Cortex of kidney (tissue), 1 donor: ENCODE measurements at places on chromosomes 16 and 17.

- DNase-seq, result no peak
Observed at GRCh38 chr17:71380535-71380934, 740.3 kb upstream of the SOX9 start.

DNA sequence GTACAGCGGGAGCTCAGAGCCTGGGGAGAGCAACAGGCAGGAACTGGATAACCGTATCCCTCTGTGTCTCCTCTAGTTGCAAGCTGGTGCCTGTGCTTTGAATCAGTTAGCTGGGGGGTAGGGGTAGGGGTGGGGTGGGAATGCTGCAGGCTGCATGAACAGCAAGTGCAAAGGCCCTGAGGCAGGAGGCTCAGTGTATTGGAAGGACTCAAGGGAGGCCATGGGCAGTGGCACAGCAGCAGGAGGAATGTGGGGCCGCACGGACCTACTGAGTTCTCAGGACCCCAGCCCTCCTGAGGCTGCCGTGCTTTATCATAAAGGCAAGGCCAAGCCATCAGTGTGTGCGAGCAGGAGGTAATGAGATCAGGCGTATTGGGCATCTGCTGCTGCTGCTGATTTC, 3.3 kb downstream of the KATNB1 start:
- DNase-seq, result no peak

GRCh38 chr16:62034231-62035114, 1.8 kb downstream of the CDH8 start:
- DNase-seq, result no peak

DNA sequence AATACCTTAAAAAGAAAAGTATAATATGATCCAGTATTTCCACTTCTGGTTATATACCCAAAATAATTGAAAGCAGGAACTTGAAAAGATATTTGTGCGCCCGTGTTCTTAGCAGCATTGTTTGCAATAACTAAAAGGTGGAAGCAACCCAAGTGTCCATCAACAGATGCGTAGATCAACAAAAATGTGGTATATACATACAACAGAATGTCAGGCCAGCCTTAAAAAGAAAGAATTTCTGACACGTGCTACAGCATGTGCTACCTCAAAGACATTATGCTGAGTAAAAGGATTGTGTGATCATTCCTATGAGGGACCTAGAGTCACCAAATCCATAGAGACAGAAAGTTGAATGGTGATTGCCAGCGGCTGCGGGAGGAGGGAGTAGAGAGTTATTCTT, 133.1 kb downstream of the SPECC1 start:
- DNase-seq, result no peak

- DNase-seq, result no peak
Observed at GRCh38 chr17:28634206-28634865, 10.6 kb downstream of the BLTP2 start.

- no peak for DNase-seq
Observed at GRCh38 chr17:60659156-60659555, 18.5 kb upstream of the BCAS3 start.

- no peak for DNase-seq
Observed at GRCh38 chr17:63996430-63997182, 1.5 kb upstream of the PRR29 start.

DNA sequence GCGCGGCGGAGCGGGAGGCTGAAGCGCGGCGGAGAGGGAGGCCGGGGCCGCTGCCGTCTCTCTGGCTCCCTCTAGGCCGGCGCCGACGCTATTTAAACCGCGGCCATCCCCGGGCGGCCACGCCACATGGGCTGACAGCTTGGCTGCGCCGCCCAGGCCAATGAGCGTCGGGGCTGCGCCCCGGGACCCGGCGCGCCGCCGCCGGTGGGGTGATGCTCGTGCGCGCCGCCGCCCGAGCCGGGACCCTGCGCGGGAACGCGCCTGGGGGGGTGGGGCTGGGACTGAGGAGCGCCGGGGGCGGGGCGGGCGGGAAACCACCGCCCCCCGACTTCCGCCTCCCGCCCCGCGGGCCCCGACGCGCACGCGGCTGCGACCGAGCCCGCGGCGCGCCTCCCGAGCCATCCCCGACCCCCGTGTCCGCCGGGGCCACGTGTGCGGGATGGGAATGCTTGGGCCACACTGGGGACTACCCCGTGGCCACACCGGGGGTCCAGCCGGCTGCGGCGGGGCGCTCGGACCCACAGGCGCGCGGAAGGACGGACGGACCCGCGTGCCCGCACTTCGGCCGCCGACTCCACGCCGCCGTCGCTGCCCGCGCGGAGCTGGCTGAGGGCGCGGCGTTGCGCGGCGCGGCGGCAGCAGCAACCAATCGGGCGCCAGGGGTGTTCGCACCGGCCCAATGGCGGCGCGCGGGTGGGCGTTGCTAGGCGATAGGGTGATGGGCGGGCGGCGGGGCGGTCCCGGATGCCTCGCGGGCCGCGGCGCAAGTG, at the start of gene FASN:
TSS of gene FASN (minus strand) at position 68 of the 770 bp plus-strand sequence. CDS start 1,791 bp downstream, outside the sequence.
- no peak for DNase-seq

DNA sequence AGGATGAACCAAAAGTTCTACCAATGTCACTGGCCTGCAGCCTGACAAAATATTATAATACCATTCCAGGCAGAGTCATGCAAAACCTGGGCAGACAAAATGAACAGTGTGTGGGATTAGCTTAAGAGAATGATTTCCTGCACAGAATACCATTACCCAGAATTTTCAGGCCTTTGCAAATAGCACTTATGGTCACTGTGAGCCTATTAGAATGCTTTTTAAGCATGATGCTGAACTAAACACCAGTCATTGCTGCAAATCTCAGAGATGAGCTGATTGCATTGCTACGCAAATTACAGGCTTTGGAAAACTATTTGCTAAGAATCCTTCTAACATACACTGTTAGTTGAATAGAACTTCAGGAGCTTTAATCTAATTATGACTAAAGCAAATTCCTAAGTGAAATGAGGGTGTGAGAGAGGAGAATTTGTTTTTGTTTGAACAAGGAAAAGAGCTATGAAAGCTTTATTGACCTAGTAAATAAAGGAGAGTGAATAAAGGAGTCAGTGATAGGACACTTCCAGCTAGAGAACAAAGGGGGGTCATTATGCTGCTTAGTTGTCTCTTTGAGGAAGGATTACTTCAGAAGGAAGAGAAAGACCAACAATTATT, 398.8 kb downstream of the HS3ST3B1 start:
- no peak for DNase-seq

DNA sequence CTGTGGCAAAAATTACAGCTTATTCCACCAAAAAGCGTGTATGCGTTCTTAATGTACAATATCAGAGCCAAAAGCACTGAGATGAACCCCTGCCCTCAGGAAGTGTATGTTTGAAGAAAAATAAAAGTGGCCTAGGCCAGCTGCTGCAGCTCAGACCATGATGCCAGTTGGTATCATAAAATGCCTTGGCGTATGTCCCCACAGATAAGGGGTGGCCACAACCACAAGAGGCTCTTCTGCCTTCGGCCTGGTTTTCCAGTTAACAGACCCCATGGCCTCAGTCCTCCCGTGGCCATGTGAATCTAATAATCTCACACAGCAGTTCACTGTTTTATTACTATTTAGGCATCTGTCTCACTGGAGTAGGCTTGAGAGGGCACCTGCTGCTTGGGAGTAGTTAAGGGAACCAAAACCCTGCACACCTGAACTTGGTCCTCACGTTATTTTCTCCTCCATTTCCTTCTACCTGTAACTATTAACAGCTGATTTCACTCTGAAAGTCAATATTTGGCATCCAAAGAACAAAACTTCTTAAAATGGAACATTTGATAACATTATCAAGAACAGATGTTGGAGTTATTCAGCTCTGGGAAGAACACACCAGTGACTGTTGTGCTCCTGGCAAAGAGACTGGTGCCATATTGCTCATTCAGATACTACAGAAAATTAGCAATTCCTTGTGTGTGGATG, 34.8 kb upstream of the ERN1 start:
- DNase-seq, result no peak

- DNase-seq, result no peak
Observed at GRCh38 chr16:20385844-20386832, 18.4 kb downstream of the PDILT start.

DNA sequence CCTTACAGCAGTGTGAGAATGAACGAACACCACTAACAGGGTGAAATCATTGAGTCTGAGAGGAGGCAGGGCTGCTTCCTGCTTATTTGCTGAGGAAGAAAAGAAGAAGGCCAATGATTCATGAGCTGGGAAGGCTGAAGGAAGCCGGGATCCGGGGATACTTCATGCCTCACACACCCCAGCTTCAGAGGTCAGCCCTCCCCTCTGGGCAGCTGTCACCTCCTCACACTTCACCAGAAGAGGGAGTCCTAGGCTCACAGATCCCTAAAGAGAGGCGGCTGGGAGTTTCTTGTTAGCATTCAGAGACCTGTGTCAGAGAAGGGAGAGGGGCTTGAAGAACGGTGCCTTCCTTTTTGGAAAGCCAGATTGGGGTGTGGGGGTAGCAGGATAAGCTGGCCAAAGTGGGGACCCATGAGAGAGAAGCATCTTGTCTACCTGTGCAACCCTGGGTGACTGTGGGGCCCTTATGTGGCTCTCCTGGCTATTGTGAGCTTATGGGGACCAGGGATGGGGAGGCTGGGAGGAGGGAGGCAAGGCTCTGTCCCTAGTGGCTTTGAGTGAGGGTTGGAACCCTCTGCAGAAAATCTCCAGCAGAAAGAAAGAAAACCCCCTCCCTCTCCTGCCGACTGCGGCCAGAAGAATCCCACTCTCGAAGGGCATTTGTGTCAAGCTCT, 94.6 kb downstream of the RGS9 start:
- DNase-seq, result no peak

- DNase-seq, result no peak
Observed at GRCh38 chr17:17096438-17097178, 54.4 kb downstream of the MPRIP start.

DNA sequence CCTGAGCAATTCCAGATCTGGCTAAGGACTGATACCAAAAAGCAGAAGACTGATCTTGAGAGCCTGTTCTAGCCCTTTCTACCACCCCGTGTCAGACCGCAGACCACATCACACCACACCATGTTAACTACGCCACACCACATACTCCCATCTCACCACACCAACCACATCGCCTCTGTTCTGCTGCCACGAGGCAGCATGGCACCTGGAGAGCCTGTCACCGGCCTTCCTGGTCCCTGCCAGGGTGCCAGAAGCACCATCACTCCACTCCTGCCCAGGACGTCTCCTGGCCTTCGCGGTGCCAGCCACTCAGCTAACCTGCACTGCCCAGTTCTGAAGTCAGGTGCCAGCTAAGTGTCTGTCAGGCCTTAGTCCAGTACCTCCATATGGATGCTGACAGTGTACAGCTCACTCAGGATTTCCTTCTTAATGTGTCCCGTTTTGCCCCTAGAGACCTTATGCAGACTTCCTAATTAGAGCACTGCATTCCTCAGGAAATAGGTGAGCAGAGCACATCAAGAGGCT, 37.2 kb upstream of the BCAR1 start:
- DNase-seq, result no peak

GRCh38 chr16:53780051-53780450, 76.1 kb downstream of the FTO start:
- no peak for DNase-seq

DNA sequence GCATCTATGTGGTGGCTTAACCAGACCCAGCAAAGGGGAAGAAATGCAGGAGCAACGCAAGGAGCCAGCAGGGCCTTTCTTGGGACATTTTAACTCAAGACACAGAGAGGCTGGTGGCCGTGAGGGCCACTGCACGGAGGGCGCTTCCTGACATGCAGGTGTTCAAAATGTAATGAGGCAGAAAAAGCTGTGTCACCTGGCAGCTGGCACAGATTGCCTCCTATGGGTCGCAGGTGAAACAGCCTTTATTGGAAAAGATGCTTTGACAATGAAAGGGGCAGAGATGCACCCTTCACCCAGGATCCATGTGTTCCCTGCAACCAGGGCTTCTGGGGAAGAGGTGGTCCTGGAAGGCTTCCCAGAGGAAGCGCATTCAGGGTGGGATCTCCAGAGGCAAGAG, 219.3 kb downstream of the XYLT1 start:
- no peak for DNase-seq

GRCh38 chr16:86225905-86226371, 284.4 kb upstream of the FOXF1 start:
- no peak for DNase-seq

- no peak for DNase-seq
Observed at GRCh38 chr17:74082886-74083285, 120.6 kb upstream of the RPL38 start.

- DNase-seq, result no peak
Observed at GRCh38 chr16:85136702-85137322, 24.5 kb upstream of the CIBAR2 start.

GRCh38 chr16:27618606-27619327, 68.8 kb downstream of the KATNIP start:
- no peak for DNase-seq

- no peak for DNase-seq
Observed at GRCh38 chr17:76138234-76138895, 2.7 kb downstream of the FOXJ1 start.

GRCh38 chr16:3214904-3215600, 19.9 kb downstream of the ZNF200 start:
- DNase-seq, result no peak

DNA sequence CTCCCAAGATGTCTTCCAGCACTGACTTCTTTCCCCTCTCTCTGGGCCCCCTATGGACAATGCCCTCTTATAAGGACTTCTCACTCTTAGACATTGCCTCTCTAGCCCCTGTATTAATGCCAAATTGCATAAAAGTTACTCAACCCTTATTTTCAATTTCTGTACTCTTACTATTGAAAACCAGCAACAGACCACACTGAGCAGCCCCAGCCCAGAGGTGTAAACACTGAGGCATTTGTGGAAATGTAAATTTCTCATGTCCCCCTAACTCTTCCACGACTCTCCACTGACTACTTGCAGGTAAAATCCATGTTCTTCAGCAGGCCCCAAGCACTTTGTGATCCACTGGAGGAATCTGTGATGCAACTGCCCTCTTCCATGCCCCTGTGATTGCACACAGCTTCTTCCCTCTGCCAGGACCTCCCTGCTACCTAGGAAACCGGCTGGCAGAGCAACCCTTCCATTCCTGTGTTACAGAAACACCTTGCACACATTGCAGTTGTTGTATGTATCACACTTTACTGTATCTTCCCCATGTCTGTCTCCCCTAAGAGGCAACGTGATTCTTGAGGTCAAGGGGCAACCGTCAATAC, 4.4 kb downstream of the N4BP1 start:
- DNase-seq, result no peak

- no peak for DNase-seq
Observed at GRCh38 chr17:82246365-82247181, 17.7 kb downstream of the SLC16A3 start.

- DNase-seq, result no peak
Observed at GRCh38 chr16:73206151-73206707, 158.3 kb upstream of the ZFHX3 start.

- DNase-seq, result no peak
Observed at GRCh38 chr16:85611444-85612190, 1.5 kb upstream of the GSE1 start.
